ENCODE measurements at places on chromosomes 5 and 9. TPM values are rescaled to one million over a fixed set of nuclear protein-coding genes. Genes with fewer than 3 reads are reported as not detected.

Gene CERT1
- 38.6 TPM for total RNA-seq

Gene HSDL2
- total RNA-seq = 34.8 TPM

Gene MSMP
- not detected for total RNA-seq

Gene RORB
- total RNA-seq = 0.62 TPM

Gene FBP1
- total RNA-seq = 4.2 TPM

Data from posterior vena cava (tissue), 2 donors.